ENCODE measurements at places on chromosomes 12 and 14. TPM values are rescaled to one million over a fixed set of nuclear protein-coding genes. Genes with fewer than 3 reads are reported as not detected.

LTBP2 gene
- 0.69 TPM for polyA plus RNA-seq

KRT79 gene
- not detected for polyA plus RNA-seq

LRIG3 gene
- 7.0 TPM for polyA plus RNA-seq

AHNAK2 gene
- polyA plus RNA-seq: 1.9 TPM

METTL3 gene
- polyA plus RNA-seq: 10.5 TPM

SLC6A12 gene
- 18.2 TPM for polyA plus RNA-seq

KLRC3 gene
- not detected for polyA plus RNA-seq

FIGNL2 gene
- 0.06 TPM for polyA plus RNA-seq

COX8C gene
- polyA plus RNA-seq: not detected

KRT2 gene
- not detected for polyA plus RNA-seq

ACOT6 gene
- 1.1 TPM for polyA plus RNA-seq

TSPAN19 gene
- polyA plus RNA-seq: not detected

NELL2 gene
- not detected for polyA plus RNA-seq

AQP2 gene
- polyA plus RNA-seq: not detected

GRCh38 chr14:78075033-78075432 is 95.1 kb upstream of the NRXN3 start:
- no peak for DNase-seq

DNA sequence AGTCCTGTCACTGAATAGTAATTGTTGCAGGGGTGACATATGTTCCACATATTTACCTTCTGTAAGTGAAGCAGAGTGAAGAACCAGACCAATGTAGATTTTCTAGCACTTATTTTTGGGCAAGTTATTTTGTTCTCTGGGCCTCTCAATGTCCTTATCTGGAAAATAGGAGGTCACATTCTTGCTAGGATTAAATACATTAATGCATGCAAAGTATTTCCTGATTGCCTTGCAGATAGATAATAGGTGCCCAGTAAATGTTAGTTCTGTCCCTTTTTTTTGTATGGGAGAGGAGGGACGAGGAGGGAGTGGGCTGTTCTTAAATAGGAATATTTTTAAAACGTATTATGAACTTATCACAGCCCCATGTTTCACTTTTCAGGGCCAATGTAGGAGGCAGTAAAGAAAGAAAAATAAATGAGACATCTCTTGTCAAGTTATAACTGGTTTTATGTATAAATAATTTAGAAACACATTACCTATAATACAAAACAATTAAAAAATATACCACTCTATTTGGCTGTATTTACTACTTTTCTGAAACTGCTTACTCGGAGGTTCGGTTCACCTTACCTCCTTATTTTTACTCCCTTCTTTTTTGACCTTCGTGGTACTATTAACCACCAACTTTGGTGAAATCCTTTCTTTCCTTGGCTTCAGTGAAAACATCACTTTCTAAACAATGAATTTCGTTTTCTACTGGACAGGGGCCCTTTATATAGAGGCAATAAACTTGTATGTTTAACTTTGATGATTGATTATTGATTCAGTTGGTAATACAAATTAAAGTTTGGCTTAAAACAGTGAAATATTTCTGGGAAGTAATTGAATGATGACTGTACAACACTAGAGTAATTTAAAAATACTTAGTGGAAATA is 41.9 kb downstream of the DIP2B start:
- DNase-seq: no peak

DNA sequence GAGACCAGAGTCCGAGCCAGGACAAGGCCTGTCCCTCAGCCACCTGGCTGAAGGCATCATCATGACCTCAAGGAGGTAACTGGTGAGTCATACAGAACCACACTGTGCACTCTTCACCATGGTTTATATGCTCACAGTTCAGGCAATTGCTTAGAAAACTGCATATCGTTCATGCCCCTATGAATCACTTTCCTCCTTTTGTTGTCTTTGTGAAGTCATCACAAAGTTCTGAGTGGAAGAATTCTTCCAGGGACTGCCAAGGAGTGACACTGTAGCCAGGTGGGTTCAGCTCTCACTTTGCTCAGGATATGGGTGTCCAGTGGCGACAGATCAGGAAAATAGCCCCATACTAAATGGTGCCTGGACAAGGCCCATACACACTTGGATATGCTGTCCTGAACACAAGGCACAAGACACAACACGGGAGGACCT is 92.5 kb downstream of the DPF3 start:
- no peak for DNase-seq

GRCh38 chr12:75964150-75964549 is 67.4 kb downstream of the PHLDA1 start:
- no peak for DNase-seq

DNA sequence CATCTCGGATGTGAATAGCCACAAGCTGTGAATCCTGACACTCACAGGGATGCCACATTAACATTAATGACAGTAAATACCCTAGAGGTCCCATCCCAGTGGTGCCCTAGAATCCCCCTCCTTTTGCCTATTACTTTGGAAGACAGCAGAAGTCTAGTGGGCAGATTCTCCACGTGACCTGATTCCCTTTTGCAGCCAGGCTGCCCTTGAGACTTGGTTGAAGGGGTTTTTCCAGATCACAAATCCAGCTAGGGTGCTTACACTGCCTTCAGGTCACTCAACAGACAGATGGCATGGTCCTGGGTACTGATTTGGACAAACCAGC is 8.7 kb downstream of the HDAC7 start:
- DNase-seq: no peak

DNA sequence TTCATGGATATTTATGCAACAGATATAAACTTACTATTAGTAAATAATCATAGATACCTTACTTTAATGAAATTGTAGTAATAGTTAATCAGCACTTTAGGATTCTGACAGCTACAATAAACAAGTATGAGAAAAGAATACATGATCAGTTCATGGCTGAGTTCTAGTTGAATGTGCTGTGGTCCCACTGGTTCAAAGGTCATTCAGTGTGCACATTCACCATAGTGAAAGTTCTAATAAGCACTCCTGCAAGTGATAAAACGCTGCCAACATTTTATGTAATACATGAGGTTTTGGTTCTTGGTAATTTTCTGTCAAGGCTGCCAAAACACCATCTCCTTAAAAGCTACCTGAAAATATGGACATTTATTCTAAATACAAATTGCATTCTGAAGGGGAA is 92.6 kb downstream of the NUMB start:
- no peak for DNase-seq

DNA sequence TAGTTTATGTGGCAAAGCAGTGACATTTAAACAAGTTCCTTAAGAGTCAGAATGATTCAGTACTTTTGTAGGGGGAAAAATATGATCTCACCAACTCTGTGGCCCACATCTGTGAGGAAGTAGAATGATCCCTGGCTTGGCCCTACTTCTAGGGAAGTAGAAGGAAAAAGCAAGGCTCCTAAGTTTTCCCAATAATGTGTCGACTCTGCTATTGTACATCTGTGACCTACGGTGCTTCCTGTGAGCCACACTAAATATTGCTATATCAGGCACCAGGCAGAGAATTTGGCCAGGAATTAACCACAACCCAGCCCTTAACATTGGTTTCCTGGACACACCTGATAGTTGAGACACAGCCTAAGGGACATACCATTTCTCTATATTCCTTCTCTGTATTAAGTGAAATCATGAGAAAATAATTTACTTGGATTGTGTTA is 9.3 kb upstream of the NID2 start:
- DNase-seq: no peak

DNA sequence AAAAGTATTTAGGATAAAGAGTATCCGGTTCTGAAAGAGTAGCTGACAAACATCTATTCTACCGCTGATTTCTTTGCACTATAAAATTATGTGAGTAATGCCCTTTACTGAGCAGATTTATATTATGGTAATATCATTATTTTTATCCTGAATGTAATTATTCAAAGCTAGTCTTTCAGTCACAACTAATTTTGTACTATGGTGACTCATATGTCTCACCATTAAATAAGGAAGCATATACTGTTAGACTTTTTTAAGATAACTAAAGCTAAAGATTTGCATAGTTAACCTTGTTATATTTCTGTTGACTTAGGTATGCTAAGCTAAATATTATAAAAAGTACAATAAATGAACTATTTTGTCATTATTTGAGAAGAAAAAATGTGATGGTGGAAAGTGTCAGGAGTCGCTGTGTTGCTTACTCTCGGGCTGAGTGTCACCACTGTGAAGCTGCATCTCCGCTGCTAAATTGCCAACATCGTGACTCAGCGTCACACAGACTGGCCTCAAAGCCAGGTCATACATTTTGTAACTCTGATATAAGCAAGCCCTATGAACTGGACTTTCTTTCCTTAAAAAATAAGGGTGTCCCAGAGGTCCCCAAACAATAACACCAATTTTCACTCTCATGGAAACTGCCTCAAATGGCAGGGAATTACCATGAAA is 69.1 kb upstream of the SSTR1 start:
- no peak for DNase-seq

DNA sequence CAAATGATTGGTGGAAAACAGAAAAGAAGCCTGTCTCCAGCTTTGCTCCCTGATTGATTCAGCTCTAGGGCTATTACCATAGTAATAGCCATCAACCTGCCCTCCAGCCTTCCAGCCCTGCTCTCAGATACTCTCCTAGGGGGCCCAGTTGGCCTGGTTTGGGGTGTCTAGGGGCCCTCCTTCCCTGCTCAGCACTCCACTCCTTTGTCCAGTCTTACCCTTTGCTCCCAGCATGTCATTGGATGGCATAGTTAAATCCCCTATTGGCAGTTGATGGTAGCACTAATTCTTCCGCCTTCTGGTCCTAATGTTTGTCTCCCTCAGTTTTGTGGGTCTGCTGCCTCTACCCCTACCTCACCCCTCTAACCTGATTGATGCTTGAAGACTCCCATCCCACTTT is 175.4 kb upstream of the PELI2 start:
- DNase-seq: no peak

GRCh38 chr12:92424338-92424737 is 278.5 kb upstream of the PLEKHG7 start:
- DNase-seq: no peak

- no peak for DNase-seq
These were observed 168.1 kb downstream of the PRKCH start for GRCh38 chr14:61489512-61489911.

- no peak for DNase-seq
These were observed 98.8 kb downstream of the SLC25A47 start for GRCh38 chr14:100421756-100422470.

- DNase-seq: no peak
These were observed 26.1 kb downstream of the SGPP1 start for GRCh38 chr14:63701606-63702299.

DNA sequence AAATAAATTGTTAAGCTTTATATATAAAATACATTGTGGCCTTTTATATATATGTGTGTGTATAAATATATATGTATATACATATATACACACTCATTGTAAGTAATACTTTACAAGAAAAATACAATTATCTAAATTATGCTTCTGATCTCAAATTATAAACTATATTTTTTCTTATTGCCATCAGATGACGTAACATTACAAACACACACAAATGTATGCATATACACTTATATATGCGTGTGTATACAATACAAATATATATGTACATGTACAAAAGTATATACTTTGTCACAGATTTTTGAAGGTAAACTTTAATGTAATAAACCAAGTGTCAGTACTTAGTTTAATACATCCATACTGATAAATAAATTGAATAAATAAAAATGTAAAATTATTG is 278.9 kb upstream of the LMO3 start:
- DNase-seq: no peak

DNA sequence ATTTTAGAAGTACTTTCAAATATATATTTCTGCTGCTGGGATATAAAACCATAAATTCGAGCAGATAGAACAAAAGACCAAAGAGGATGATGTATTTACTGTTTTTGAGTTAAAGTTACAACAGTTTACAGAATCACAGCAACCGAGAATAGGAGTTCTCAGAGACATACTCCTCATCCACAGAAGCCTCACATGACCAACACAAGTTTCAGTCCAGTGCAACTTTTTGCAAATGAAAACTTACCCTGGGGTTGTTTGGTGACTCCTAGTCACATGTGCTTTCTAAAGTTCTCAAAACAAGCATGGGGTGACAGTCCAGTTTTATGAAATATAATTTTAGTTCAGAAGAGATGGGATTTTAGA is 117.1 kb downstream of the PRKCH start:
- no peak for DNase-seq

GRCh38 chr12:7012024-7012607 is 6.2 kb downstream of the LPCAT3 start:
- DNase-seq: no peak

DNA sequence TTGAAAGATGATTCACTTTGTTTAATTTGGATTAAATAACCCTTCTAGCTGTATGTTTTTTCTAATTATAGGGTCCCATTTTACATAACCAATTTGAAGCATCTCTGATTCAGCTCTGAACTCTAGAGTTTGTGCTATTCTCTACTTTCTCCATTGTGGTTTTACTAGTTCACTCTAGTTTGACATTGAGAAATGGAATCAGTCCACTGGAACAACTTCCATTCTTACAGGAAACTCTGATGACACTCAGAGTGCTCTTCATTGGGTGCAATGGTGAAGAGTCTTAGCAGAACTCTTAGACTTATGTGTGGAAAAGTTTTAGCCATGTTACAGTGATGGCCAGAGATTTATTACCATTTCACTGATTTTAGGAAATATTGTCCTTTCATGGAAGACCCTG is 140.7 kb downstream of the DYRK2 start:
- DNase-seq: no peak

DNA sequence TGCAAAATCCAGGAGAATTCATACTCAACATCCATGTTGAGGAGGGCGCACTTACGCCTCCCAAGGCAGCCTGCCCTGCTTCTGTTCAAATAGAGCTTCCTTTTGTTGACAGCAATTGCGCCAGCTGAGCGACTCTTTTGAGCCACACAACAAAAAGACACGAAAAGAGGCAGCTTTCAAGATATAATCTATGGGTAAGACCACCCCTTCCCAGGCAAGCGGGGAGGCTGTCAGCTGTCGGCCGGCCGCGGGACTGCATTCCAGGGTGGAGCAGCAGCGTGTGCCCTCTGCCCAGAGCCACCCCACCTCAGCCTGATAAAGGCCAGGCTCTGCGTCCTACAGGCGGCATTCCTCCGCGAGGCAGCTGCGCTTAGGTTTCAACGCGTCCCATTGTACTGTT is 15.8 kb upstream of the STAB2 start:
- DNase-seq: no peak

GRCh38 chr14:57831981-57832380 is 33.9 kb downstream of the SLC35F4 start:
- DNase-seq: no peak

- DNase-seq: no peak
These were observed 27.3 kb downstream of the FRS2 start for GRCh38 chr12:69497308-69498026.

GRCh38 chr12:70353780-70354660 is 12.1 kb upstream of the KCNMB4 start:
- DNase-seq: no peak

DNA sequence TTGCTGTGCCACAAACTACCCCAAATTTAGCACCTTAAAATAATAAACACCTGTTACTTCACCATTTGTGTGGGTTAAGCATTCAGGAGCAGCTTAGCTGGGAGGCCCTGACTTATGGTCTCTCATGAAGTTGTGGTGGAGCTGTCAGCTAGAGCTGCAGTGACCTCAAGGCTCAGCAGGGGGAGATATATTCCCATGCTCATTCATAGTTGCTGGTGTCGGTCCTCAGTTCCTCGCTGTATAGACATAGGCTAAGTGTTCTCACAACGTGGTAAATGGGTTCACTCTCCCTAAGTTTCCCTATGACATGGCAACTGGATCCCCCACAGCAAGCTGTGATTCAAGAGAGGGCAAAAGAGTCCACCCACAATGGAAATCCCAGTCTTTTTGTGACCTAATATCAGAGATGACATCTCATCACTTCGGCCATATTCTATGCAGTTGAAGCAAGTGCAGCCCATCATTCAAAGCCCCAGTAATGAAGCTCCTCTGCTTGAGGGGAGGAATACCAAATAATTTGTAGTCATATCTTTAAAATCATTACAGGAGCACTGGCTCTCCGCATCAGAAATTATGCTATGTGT is 41.1 kb downstream of the PRB3 start:
- DNase-seq: peak; percentile 37
